Temporal lobe (tissue), 4 donors: ENCODE measurements at places on chromosomes 2 and 18. TPM values are rescaled to one million over a fixed set of nuclear protein-coding genes. Genes with fewer than 3 reads are reported as not detected.

TPGS2 gene
- total RNA-seq, result 80.4 TPM

HAT1 gene
- total RNA-seq, result 39.1 TPM

AQP12A gene
- not detected for total RNA-seq

NPHP1 gene
- 3.0 TPM for total RNA-seq

FAM136A gene
- total RNA-seq, result 20.7 TPM

G6PC2 gene
- total RNA-seq, result not detected
